ENCODE measurements at places on chromosomes 11 and 22.

- DNase-seq: no peak
These were observed 6.1 kb upstream of the CXCR5 start for GRCh38 chr11:118877487-118878162.

GRCh38 chr11:95985174-95985808, 61.4 kb upstream of the MTMR2 start:
- no peak for DNase-seq

DNA sequence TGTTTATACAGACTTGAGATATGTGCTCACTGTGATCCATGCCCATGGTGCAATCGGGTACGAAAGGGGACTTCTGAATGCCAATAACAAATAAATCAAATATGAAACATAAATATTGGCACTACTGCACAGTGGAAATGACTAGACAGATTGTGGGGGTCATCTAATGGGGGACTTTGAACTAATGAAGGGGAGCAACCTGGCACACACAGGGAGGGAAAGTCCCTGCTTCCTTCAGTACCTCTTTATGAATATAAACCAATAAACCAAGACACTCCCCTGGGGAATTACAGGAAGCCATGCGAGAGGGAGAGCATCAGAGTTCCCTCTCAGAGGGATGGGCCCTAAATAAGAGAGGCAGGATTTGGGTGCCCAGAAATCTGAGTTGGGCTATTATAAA, 21.1 kb downstream of the MIF start:
- DNase-seq: no peak

DNA sequence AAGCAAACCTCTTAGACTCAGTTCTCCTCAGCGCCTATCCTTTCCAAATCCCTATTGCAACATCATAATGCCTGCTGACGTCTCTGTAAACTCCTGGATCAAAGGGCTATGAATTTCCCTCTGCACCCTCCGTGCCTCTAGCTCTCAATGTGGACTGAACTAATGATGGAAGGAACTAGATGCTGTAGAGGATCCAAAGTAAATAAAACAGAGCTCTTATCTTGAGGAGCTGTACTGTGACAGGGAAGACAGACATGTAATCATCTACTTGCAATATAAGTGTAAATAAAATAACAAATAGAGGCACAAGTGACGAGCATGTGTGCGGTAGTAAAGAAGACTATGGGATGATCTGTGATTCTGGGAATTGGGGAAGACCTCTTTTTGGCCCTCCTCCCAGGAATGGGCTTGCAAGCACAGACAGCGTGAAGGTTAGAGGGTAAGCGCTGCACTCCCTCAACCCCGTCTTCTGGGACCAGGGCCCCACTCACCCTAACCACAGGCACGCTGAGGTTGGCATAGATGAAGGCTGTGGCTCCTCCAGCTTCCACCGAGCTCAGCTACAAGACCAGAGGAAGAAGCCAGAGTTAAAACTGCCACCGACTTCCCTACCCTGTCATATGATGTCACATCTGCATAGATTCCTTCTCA, 42.2 kb downstream of the P4HA3 start:
- DNase-seq: no peak

DNA sequence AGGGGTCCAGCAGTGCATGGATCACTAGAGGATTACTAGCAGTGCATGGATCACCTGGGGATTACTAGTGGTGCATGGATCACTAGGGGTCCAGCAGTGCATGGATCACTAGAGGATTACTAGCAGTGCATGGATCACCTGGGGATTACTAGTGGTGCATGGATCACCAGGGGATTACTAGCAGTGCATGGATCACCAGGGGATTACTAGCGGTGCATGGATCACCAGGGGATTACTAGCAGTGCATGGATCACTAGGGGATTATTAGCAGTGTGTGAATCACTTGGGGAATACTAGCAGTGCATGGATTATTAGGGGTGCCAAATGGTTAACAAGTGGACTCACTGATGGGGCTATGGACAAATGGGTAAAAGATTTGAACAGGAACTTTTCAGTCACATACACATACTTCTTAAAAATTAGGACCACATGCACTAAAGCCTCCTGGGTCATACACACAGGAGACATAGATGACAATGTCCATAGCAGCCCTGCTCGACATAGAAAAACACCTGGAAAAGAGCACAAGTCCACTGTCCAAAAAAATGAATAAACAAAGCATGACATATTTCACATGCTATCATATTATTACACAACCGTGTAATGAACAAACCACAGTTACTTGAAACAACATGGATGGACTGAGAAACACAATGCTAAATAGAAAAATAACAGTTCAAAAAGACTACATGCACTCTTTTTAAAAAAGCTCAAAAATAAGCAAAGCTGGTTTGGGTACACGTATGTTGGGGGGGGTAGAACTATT, 109.8 kb downstream of the CD44 start:
- DNase-seq: no peak

DNA sequence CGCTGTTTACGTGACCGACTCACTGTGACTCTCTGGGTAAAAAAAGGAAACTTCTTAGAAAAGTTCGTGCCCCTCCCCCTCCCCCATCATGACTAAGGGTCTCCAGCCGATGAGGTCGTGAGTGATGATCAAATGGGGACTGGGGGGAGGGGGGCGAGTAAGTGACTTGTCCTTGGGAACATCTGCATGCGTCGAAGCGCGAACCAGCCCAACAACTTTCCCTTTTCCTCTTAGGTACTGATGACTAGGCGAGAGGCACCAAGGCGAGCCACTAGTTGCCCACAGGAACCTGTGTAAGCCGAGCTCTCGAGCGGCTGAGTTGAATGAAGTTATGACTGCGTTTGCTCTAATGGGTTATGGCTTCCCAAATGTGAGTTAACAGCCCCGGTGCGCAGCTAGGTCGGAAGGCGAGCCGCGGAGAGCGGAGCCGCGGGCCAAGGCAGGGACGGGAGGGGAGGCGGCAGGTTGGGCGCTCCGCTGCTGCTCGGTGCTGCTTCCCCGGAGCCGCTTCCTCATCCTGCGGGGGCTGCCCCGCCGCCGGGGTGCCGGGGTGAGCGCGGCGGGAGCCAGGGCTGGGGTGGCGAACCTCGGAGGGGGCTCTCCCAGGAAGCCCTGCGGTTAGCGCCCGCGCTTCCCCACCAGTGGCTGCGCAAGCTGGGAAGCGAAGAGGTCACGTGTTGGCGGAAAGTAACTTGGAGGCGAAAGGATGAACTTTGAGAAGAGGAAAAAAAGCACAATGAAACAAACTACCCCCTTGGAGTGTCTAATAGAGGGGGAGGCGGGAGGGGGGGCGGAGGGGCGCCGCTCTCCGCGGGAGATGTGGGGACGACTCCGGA, 22.1 kb upstream of the BDNF start:
- no peak for DNase-seq

GRCh38 chr11:70135625-70136059, 57.5 kb downstream of the ANO1 start:
- DNase-seq: no peak

GRCh38 chr11:44377121-44377520, 67.2 kb upstream of the ALX4 start:
- no peak for DNase-seq

DNA sequence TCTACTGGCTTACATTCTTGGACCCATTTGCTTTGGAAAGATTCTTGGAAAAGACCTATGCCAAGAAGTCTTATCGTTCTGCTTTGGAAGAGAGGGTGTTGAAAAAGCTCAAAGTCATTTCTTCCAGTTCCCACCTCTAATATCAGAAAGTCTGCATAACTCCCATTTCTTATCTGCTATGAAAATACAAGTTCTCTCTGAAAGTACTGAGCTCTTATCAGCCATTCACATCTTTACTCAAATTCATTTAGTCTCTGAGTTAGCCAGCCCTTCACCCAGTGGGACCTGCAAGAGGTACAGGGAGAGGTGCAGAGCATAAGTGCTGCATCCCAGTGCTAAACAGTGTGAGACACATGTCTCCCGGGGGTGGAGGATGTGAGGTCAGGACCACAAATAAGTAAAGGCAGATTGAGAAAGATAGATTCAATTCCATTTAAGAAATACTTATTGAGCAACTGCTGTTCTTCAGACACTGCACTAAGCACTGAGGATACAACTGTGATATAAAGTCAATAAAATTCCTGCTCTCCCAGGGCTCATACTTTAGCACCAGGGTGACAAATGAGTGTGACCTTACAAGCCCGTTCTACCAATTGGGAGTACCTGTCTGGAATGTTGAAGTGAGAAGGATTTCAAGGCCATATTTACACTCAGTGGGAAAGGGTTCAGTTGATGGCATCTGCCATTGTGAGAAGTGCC, 76.7 kb downstream of the PISD start:
- no peak for DNase-seq

GRCh38 chr11:7487360-7487759, 2.1 kb downstream of the OLFML1 start:
- DNase-seq: no peak

DNA sequence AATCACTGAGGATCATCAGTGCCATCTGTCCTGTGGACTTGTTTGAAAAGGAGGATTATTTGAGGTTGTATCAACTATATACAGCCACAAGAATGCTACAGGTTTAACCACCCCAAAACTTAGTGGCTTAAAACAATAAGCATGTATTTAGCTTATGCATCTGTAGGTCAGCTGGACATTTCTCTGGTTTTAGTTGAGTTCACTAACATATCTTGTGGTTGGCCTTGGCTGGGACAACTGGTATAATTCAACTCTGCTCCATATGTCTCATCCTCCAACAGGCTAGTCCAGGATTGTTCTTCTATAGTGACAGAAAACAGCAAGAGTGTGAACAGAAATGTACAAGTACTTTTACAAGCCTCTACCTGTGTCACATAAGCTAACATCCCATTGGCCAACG, 49.9 kb upstream of the SOX6 start:
- DNase-seq: no peak

DNA sequence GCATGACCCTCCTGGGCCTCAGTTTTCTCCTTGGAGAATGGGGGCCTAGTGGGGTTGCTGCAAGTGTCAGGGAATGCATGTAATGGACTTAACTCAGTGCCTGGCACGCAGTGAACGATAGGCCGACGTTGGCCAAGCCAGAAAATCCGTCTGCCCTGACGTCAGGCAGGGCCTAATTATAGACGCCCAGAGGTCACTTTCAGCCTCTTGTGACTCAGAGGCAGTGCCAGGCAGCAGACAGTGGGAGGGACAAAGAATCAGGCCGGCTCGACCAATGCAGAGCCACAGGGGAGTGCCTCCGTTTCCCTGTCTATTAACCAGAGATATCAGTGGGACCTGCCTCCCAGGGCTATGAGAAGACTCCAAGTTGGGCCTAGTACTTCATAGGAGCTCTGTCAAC, 115.0 kb downstream of the MN1 start:
- DNase-seq: no peak

DNA sequence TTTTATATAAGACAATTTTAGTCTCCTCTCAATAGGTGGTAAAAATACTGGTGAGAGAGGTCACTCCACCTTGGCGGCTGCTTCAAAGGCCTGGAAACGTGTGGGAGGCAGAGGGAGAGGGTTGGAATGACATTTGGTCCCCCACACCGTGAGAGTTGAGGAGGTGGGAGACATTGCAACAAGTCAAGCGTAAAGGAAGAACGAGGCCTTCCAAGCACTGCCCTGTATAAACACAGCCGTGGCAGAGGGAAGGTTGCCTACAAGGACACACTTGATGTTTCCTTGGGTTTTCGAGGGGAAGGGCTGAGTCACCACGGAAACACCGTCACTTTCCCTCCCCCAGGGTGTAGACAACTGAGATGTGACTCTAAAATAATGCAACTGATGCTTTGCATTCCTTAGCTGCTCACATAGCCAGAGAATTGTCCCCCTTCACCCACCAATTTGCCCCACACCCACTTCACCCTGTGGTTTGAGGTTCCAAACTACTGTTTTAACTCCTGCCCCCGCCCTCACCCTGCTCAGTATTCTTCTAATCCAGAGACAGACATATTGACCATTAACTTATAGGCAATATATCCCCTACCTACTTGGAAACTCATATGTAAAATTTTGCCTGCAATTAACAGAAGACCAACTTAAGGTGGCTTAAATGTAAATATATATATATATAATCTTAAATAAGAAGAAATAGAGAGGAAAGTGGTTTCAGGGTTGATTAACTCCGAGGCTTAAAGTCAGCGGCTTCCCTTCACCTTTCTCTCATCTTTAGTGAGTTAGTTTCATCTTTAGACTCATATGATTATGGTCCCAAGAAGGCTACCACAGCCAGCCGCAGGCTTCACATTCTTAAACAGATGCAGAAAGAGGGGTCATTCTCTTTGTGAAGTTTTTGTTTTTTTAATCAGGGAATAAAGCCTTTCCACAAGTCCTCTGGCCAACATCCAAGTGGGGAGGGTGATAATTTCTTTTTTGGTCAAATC, 54.1 kb upstream of the BDNF start:
- DNase-seq: no peak

GRCh38 chr11:8290081-8290810, 26.6 kb upstream of the LMO1 start:
- no peak for DNase-seq

DNA sequence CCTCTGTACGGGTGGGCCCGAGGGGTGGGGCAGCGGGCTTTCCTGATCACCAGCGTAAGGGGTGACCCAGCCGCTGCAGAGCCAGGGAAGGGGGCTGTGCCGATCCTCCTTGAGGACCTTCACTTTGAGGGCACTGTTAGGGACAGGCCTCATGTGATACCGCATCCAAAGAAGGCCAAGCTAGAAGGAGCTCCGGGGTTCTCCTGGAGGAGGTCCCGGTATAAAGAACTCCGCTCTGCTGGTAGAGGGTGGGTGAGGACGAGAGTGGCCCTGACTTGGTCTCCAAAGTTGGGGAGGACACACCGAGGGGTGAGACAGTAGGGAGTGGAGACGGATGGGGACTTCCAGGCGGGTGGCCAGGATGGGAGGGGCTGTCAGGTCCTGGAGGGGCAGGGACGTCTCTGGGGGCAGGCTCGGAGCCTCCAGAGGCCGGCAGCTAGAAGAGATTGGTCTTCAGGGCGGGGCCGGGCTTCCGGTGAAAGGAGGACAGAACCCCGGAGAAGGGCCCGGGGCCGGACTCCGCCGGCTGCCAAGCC, 4.6 kb downstream of the PHOX2A start:
- DNase-seq: no peak

DNA sequence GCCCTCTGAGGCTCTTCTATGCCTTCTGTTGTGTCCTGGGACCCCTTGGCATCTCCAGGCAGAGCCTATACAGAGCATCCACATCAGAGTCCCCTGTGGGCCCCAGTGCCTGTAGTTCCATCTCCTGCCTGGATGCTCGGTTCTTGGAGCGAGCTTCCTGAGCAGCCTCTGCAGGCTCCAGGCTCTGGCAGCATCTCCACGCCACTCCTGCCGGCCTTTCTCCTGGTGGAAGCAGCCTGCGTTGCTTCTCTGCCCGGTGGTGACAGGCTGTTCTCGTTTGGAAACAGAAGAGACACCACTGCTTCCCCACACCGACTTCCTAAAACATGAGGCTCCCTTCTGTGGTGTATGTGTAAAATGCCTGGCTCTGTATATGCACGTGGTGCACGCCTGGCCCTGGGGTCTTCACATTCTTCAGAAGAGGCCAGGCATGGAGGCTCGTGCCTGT, 52.8 kb downstream of the BCR start:
- DNase-seq: no peak

GRCh38 chr11:101475699-101476098, 108.1 kb downstream of the TRPC6 start:
- no peak for DNase-seq

DNA sequence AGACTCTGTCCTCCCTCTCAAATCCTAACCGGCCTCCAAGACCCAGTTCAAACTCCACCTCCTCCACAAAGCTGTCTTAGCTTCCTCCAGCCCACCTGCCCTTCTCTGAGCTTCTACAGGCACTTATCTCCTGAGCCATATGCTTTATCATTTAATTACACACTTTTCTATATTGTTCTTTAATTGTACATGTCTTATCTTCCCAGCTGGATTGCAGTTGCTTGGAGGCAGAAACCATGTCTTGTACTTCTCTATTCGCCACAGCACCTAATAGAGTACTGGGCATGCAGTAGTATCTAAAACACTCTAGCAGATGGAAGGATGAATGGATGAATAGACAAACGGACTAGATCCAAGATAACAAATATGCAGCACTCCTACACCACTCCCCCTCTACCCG, 11.3 kb downstream of the TRIM29 start:
- no peak for DNase-seq

All from T follicular helper cell (primary cell).